Ascending aorta (tissue), 2 donors: ENCODE measurements at places on chromosomes 13 and 19. TPM values are rescaled to one million over a fixed set of nuclear protein-coding genes. Genes with fewer than 3 reads are reported as not detected.

GRCh38 chr13:39768962-39769361, 113.5 kb downstream of the COG6 start:
- H3K4me1 ChIP-seq: no peaks in the 10 kb centered on the region
- no peak overlapping the region for H3K27ac ChIP-seq
- no peaks in the 10 kb centered on the region for H3K36me3 ChIP-seq

- H3K27me3 ChIP-seq: no peaks in the 10 kb centered on the region
- H3K4me1 ChIP-seq: no peaks in the 10 kb centered on the region
- DNase-seq: no peak
- no peaks in the 10 kb centered on the region for H3K36me3 ChIP-seq
- H3K27ac ChIP-seq: no peak overlapping the region
- no peak overlapping the region for H3K4me3 ChIP-seq
Observed at GRCh38 chr13:102040812-102041211, 361.0 kb downstream of the FGF14 start.

CYP2A6 gene
- total RNA-seq: not detected

FBXL12 gene
- total RNA-seq: 64.4 TPM

DNA sequence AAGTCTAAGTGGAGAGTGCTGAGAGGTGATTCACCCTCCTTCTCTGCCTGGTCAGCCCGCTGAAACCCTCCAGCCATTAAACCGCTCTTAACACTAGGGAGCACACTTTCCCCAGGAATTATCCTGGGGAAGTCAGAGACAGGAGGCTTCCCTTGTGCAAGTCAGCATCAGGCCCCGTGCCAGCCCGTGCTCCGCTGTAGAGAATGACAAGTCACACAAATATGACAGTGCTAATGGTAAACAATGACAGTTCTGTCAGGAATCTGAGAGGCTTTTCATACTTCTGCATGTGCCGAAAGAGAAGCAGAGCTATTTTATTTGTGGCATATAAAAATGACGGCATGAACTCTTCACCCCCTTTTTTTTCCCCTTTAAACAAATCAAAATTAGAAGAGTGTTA, 816.9 kb upstream of the SLC10A2 start:
- DNase-seq: no peak
- H3K27me3 ChIP-seq: no peaks in the 10 kb centered on the region
- H3K4me1 ChIP-seq: no peaks in the 10 kb centered on the region
- H3K27ac ChIP-seq: no peak overlapping the region
- H3K36me3 ChIP-seq: no peaks in the 10 kb centered on the region

GRCh38 chr13:107222597-107222996, 654.7 kb upstream of the ARGLU1 start:
- H3K4me1 ChIP-seq: no peaks in the 10 kb centered on the region
- no peaks in the 10 kb centered on the region for H3K27me3 ChIP-seq
- no peak overlapping the region for H3K4me3 ChIP-seq
- H3K36me3 ChIP-seq: no peaks in the 10 kb centered on the region

GRCh38 chr13:42445354-42445753, 128.6 kb upstream of the TNFSF11 start:
- H3K36me3 ChIP-seq: no peaks in the 10 kb centered on the region
- no peak overlapping the region for H3K27ac ChIP-seq
- no peaks in the 10 kb centered on the region for H3K4me1 ChIP-seq
- H3K27me3 ChIP-seq: no peaks in the 10 kb centered on the region
- no peak for DNase-seq

DNA sequence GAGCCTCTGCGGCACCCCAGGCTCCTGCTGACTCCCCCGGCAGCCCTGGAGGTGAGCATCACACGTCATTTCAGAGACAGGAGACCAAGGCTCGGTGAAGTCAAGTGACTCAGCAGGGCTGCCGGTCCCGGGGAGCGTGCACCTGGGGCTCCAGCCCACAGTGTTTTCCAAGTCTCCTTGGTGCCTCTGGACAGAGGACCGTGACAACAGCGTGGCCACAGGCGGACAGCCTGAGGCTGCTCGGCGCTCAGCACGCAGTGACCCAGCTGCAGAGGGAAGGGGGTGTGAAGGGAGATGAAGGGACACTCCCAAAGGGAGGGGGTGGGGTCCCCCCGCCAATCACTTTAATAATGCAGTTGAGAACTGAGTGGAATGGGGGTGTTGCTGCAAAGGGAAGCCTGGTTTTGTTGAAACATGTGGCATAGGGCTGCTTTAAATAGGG, 17.5 kb upstream of the ASPDH start:
- H3K27me3 ChIP-seq: no peaks in the 10 kb centered on the region
- no peak overlapping the region for H3K27ac ChIP-seq
- H3K4me3 ChIP-seq: no peak overlapping the region
- no peaks in the 10 kb centered on the region for H3K4me1 ChIP-seq

COPE gene
- total RNA-seq: 331 TPM

GATAD2A gene
- total RNA-seq: 63.3 TPM

CPB2 gene
- total RNA-seq: not detected

GRCh38 chr19:47564081-47564480, 8.9 kb downstream of the ZNF541 start:
- no peak for DNase-seq
- no peaks in the 10 kb centered on the region for H3K4me1 ChIP-seq
- no peak overlapping the region for H3K27ac ChIP-seq
- no peak overlapping the region for H3K4me3 ChIP-seq

DNA sequence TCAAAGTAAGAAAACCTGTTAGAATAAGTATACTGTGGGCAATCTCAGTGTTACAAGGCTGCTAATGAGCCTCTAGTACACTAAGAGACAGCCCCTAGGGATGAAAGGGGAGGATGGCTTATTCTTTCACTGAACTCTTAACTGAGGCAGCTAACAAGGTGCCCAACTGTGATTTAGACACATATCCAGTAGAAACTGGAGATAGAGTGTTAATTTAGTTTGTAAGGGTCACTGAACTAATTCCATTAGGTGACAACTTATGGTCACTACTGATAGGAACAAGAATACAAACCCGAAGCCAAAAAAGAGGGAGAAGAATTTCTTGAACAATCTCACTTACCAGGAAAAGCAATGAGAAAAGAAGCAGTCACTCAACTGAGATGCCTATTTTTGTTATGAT, 1010.6 kb downstream of the PCDH9 start:
- H3K4me1 ChIP-seq: no peaks in the 10 kb centered on the region
- no peak overlapping the region for H3K27ac ChIP-seq
- no peaks in the 10 kb centered on the region for H3K36me3 ChIP-seq
- no peak overlapping the region for H3K4me3 ChIP-seq

- H3K27ac ChIP-seq: no peak overlapping the region
- no peaks in the 10 kb centered on the region for H3K27me3 ChIP-seq
- H3K4me1 ChIP-seq: no peaks in the 10 kb centered on the region
- H3K4me3 ChIP-seq: no peak overlapping the region
Observed at GRCh38 chr13:20222553-20222952, 9.6 kb downstream of the GJB6 start.

GRCh38 chr19:6800991-6801484, 28.5 kb downstream of the VAV1 start:
- no peak for DNase-seq
- H3K4me3 ChIP-seq: peak overlapping the region; percentile 53
- peak overlapping the region; percentile 34 for H3K27ac ChIP-seq
- H3K4me1 ChIP-seq: peaks cover 3% of the 10 kb centered on the region

GRCh38 chr19:29044037-29044436, 168.9 kb downstream of the UQCRFS1 start:
- no peaks in the 10 kb centered on the region for H3K36me3 ChIP-seq
- H3K4me1 ChIP-seq: no peaks in the 10 kb centered on the region
- H3K27ac ChIP-seq: no peak overlapping the region
- no peak for DNase-seq
- no peaks in the 10 kb centered on the region for H3K27me3 ChIP-seq
